ENCODE measurements at places on chromosomes 11 and 22.

DNA sequence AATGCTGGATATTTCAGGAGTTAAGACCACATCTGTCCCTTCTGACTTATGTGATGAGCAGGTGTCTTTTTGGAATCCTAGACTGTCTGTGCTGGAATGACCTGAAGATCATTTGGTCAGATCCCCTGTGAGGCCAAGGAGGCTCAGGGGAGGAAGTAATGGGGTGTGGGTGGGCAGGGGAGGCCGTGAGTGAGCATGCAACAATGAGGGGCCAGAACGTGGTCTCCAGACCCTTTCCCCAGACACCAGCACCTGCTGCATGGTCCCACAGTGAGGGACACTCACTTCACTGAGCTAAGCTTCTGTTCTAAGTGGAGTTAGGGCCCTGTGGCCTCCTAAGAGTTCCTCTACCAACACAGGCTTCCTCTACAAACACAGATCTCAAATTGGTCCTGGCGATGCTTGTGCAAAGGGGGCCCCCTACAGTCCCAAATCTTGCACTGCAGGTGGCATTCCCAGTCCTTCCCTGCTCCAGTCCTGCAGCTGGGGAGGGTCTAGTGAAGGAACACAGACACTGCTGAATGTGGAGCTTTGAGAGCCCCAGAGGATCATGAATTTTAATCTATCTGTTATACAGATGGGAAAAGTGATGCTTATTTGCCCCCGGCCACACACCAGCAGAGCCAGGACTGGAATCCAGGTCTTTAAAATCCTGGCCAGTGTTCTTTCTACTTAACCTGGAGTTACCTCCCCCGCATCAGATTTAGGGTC lies 7.4 kb downstream of the USP2 start:
- DNase-seq: no peak

DNA sequence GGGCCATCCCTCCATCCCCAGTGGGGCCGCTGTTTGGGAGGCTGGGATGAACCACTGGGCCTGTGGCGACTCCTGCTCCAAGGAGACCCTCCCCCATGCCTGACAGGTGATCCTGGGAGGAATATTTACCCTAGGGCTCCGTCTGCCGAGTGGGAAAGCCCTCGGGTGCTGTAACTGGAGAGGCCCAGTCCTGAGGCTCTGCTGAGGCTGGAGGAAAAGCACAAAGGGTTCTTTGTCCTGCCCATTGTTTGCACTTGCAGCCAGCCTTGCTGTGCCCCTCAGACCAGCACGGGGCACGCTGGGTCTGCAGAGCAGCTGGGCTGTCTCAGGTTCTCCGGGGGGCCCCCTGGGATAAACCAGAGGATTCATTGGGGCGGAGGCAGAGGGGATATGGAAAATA lies 321.1 kb downstream of the MN1 start:
- DNase-seq: no peak

DNA sequence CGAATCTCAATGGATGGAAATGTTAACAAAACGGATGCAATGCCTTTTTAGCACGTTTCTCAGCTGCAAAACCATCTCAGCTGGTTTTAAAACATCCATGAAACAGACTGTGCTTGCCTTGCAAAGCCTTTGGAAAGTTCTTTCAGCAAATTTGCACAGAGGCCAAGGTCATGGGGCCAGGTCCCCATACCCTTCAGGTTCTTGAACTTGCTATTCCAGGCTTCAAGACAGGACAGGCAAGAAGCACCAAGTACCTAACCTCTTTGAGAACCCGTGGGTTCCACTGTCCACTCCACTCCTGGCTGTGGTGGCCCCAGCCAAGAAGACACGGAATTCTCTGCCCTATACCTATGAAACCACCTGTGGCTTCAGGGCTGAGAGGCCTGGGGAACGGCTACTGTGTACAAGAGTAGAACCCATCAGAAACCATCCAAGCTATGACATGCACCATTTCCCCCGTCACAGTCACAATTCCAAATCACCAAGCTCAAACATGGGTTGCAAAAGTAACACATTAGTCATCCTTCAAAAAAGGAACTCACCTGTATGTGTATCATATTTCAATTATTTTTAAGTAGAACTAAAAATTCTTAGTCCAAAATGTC lies 17.0 kb downstream of the TNKS1BP1 start:
- DNase-seq: no peak

DNA sequence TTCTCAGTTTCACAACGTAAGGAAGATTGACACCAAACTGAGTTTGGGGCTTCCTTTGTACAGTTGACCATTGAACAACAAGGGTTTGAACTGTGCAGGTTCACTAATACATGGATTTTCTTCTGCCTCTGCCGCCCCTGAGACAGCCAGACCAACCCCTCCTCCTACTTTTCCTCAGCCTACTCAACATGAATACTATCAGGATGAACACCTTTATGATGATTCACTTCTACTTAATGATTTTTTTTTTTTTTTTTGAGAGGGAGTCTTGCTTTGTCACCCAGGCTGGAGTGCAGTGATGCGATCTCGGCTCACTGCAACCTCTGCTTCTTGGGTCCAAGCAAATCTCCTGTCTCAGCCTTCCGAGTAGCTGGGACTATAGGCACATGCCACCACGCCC lies 14.6 kb downstream of the RBM4 start:
- no peak for DNase-seq

GRCh38 chr11:84437071-84437980 lies 1151.2 kb upstream of the CCDC90B start:
- no peak for DNase-seq

DNA sequence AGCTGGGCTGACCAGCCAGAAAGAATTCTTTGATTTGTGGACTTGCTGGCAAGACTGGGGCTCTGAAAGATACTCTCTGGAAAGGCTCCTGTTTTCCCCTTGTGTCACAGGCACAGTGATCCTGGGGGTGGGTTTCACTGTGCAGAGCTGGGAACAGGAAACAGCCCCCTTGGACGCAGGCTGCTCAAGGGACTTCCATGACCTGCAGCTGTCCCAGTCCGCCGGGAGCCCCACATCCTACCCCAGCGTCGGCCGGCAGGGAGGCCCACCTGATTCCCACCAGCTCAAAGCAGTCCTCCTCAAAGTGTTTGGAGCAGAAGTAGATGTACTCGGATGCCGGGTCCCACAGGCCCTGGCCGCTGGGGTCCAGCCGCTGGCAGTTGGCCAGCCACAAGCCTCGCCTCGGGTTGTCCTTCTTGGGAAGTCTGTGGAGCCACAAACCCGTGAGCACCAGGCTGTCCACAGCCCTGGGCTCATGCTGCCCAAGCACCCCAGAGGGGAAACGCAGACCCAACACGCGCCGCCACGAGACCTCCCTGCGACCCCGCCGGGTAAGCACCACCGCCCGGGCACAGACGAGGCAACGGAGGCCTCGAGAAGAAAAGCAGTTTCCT lies 824 bp downstream of the THAP7 start:
- DNase-seq: no peak

DNA sequence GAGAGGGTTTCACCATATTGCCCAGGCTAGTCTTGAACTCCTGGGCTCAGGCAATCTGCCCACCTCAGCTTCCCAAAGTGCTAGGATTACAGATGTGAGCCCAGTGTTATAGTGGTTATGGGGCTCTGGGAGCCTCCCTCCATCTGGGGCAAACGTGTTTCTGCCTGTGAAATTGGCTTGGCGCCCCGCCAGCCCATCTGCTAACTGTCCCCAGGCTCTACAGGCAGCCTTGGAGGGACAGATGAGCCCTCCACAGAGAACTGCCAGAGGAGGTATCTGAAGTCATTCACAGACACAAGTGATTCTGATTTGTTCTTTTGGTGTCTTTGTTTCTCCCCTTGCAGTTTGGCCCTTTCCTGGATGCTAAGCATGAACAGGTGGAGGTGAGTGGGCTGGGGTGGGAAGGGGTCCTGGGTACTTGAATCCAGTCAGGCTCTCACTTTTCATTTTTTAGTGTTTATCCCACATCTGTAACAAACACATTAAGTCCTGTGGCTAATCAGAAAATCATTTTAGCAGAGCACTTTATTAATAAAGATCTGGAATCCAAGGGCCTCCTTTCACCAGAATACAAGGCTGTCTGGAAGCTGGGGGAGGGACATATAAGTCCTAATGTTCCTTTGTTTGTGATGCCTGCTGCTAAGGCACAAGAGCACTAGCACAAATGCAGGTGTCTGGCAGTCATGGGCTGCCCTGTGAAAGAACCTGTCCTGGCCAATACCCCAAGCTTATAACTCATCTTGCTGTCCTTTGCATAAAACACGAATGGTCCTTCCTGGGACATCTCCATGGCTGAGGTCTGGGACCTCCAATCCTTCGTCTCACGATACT lies 25.7 kb upstream of the CDC42EP2 start:
- no peak for DNase-seq
